ENCODE measurements at places on chromosomes 1 and 21. TPM values are rescaled to one million over a fixed set of nuclear protein-coding genes. Genes with fewer than 3 reads are reported as not detected.

- DNase-seq, result no peak
Observed at GRCh38 chr1:22418312-22418711, 33.3 kb upstream of the ZBTB40 start.

DNA sequence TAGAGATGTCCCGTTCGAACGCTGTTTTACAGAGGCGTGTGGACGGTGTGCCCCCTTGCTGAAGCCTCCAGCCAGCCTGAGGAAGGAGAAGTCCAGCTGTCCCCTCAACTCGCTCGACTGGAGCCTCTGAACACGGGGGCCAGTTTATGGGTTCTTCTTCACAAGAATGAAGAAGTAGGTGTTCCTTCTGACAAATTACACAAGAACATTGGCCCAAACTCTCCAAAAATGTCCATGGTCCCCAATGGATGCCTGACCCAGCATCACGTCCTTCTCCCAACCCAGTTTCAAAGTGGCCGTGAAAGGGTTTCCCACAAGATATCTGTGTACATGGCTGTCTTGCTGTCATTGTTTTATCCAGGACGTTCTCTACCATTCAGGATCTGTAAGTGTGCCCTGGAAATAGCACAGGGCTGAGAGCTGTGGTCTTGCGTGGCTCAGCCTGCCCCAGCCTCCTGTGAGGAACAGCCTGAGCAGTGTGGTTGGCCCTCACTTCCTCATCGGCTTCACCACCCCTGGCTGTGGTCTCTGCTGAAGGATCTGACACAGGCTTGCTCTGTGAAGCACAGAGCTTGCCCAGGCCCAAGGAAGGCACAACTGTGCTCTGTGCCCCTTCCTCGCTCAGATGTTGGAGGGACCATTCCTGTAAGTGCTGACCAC lies 1.0 kb upstream of the S100B start:
- DNase-seq, result peak; percentile 48

DNA sequence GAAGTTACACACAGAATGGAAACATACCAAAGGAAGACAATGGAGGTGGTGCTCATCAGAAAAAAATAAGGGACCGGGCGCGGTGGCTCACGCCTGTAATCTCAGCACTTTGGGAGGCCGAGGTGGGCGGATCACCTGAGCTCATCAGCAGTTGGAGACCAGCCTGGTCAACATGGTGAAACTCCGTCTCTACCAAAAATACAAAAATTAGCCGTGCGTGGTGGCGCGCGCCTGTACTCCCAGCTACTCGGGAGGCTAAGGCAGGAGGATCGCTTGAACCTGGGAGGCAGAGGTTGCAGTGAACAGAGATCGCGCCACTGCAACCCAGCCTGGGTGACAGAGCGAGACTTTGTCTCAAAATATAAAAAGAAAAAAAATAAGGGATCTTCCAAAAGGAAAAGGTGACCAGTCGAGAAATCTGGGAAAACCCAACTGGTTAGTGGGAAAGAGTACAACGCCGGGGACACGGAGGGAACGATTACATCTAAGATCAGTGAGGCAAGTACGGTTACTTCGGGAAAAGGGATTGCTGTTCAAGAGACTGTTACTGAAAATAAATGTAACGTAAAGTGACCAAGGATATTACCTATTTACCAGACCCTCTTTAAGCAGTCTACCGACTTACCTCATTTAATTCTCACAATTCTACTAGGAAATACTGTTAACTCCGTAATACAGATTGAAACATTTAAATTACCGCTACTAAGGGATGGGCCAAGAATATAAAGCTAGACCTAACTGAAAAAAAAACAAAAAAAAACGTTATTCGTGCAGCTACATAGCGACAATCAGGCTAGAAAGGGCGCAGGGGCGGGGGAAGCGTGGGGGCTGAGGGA lies 822 bp downstream of the CCT3 start:
- DNase-seq, result no peak

The ASCL5 gene
- not detected for total RNA-seq

The KRTAP19-1 gene
- not detected for total RNA-seq

- no peak for DNase-seq
Observed at GRCh38 chr1:17877896-17878295, 122.8 kb downstream of the ACTL8 start.

GRCh38 chr1:194028002-194028401 lies 841.6 kb upstream of the B3GALT2 start:
- DNase-seq, result no peak

GRCh38 chr1:79110749-79111148 lies 104.2 kb upstream of the ADGRL4 start:
- DNase-seq, result no peak

- DNase-seq, result peak; percentile 78
Observed at GRCh38 chr21:32021319-32021994, 148.6 kb downstream of the HUNK start.

DNA sequence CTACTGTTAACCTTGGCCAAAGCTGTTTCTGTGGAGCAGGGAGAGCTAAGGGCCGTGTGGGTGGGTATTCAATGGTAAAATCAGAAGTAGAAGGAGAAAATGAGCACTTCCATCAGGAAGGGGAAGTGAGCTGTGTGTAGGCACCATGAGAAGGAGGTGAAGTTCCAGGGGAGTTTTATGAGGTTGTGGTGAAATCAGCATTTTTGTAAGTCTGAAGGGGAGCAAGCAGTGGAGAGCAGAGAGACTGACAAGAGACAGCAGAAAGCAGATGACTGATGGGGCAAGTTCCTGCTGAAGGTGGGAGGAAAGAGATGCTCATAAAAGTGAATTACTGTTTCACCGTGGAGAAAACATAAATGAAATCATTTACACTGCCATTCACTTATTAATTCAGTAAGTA lies 2.7 kb upstream of the GPR88 start:
- no peak for DNase-seq

GRCh38 chr1:38027201-38028104 lies 14.9 kb downstream of the UTP11 start:
- no peak for DNase-seq

DNA sequence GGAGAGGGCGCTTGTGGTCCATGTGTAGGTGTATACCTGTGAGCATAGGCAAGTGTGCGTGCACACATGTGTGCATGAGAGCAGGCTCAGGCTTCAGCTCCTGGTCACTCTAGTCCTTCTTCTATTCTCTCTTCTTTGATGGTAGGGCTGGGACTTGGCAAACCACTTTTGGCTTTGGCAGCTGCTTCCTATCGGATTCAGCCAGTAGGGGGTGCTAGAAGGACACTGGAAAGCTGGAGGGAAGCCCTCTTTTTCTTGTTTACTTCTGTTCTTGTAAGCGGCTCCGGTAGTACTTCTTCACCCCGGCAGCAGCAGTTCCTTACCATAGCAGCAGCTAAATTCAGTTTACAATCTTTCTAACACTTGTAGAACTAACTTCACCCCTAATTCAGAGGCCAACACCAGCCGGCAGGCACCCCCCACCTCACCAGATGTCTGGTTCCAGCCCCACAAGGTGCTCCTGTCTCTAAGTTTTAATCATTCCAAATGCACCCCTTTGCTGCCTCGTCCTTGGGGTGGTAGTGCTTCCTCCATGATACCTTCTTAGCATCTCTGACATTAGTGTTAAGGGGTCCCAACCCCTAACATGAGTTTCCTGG lies 25.1 kb downstream of the NENF start:
- no peak for DNase-seq

GRCh38 chr1:50702395-50702794 lies 257.7 kb downstream of the FAF1 start:
- DNase-seq, result no peak

GRCh38 chr1:53274026-53274425 lies 35.7 kb upstream of the MAGOH start:
- no peak for DNase-seq

The PGLYRP3 gene
- not detected for total RNA-seq

- peak; percentile 48 for DNase-seq
Observed at GRCh38 chr1:204975568-204976235, 67.3 kb upstream of the CNTN2 start.

The FNDC10 gene
- total RNA-seq, result 2.5 TPM

The S100A13 gene
- 197 TPM for total RNA-seq

DNA sequence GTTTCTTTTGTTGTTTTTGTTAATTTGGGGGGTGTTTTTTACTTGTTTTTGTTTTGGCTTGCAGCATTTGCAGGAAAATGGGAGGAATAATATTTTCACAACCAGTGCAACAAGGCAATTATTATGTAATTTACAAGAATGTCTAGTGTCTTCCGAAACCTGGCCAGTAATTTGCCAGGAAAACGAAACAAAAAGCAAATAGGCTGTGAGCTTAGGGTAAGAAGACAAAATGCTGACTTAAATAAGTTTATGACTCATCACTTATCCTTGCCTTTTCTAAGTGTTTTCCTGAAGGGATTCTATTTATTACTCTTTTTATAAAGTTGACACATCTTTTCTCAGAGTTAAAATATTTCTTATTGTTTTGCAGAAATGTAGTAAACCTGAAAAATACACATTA lies 49.8 kb downstream of the KCNT2 start:
- no peak for DNase-seq

The SPRR1A gene
- not detected for total RNA-seq

DNA sequence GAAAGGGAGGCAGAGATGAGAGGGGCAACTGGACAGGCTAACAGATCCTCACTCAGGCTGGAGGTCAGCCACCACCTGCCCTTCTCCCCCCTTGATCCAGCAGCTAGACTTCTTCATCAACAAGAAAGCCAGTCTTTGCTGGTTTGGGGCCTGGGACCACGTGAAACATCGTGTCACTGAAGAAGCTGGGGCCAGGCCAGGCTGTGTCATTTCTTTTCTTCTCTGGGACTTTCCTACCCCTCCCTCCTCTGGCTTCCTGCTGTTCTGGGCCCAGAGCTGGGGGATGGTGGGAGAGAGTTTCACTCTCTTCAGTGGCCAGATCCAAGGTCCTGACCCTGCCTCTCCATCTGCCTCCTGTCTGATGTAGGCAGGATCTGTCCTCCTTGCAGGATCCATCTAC lies 18.1 kb upstream of the SLC26A9 start:
- DNase-seq, result no peak

DNA sequence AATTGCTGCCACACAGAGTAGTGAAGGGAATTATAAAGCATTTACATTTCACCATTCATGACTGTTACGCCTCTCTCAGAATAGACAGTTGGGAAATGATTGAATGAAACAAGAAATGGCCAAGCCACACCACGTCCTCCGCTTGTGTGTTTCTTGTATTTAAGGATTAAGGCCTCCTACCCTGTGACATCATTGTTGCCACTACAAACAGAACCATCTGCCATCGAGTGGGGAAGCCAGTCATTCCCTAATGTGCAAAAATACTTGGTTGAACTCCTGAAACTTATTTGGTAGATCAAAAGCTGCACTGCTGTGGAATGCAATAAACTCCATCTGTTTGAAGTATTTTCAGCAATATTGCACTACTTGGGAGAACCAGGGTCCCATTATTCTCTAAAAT lies 99.0 kb upstream of the C1orf105 start:
- DNase-seq, result no peak

The SLC6A17 gene
- not detected for total RNA-seq

GRCh38 chr21:33566514-33566913 lies 22.0 kb downstream of the DONSON start:
- no peak for DNase-seq

The SEMA4A gene
- 2.7 TPM for total RNA-seq

DNA sequence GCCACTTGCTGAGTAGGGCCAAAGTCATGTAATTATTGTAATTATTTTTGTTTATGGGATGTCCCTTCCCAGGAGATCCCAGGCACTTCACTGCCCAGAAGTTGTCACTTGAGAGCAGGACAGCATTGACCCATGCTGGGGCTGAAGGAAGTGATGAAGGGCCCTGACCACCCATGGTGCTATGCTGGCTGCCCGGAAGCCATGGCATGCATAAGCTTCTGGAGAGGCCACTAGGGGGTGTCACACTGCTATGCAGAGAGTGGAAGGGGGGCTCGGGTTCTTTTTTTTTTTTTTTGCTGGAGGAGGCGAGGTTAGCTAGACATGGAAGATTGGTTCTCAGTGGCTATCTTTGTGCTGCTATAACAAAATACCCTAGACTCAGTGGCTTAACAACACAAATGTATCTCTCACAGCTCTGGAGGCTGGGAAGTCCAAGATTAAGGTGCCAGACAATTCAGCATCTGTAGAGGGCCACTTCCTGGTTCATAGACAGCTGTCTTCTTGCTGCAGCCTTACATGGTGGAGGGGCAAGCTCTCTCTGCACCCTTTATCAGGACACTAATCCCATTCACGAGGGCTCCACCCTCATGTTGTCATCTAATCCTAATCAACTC lies 84.9 kb downstream of the CNIH3 start:
- no peak for DNase-seq

- DNase-seq, result no peak
Observed at GRCh38 chr1:44276901-44277300, 63.6 kb downstream of the DMAP1 start.

- no peak for DNase-seq
Observed at GRCh38 chr1:183098317-183098716, 75.1 kb downstream of the LAMC1 start.

DNA sequence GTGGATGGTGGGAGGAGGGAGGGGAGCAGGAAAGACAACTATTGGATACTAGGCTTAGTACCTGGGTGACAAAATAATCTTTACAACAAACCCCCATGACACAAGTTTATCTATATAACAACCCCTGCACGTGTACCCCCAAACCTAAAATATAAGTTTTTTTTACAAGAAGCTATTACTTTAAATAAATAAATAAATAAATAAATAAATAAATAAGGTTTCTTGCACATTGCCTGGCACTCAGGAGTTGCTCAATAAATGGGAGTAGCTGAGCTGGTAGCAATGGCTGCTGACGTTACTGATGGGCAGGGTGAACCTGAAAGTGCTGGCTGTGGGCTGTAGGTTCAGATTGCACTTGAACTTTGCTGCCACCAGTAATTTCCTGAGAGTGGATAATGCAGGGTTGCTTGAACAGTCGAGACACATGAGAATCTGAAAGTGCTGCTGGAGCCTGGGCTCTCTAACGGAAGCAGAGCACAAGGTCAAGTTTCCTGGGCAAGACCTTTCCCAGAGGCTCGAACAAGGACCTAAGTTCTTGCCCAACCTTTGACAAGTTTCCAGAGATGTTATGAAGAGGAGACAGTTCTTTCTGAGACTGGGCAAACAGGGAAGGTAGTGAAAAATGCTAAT lies 14.8 kb upstream of the KCNE2 start:
- DNase-seq, result no peak

The CLEC20A gene
- total RNA-seq, result not detected

GRCh38 chr1:9626201-9626608 lies 25.3 kb upstream of the PIK3CD start:
- DNase-seq, result no peak

DNA sequence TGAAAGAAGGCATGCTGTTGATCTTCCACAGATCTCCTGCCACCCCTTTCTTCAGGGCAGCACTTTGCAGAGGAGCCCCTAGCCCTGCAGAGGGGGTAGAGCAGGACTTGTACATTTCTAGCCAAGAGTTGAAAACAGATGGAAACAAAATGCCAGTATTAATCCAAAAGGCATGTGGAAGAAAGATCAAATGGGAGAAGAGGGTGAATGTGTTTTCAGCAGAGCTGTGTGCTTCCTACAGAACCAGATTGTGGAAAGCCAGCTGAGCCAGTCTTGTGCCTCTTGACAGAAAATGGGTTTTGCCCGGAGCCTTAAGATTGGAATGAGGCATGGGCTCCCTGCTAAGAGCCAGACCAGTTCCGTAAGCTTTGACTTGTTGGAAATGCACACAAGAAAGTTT lies 105.2 kb upstream of the TSPAN2 start:
- DNase-seq, result no peak

The KRTAP19-6 gene
- total RNA-seq, result not detected

- DNase-seq, result no peak
Observed at GRCh38 chr1:110719908-110720307, 45.2 kb upstream of the KCNA3 start.

The GJC2 gene
- 2.2 TPM for total RNA-seq

Data from left cardiac atrium (tissue), 4 donors.